Fibroblast of skin of scalp (primary cell): ENCODE measurements at places on chromosomes 11 and 22.

- no peak for DNase-seq
Measured at GRCh38 chr11:134140961-134141490, 72.2 kb downstream of the JAM3 start.

DNA sequence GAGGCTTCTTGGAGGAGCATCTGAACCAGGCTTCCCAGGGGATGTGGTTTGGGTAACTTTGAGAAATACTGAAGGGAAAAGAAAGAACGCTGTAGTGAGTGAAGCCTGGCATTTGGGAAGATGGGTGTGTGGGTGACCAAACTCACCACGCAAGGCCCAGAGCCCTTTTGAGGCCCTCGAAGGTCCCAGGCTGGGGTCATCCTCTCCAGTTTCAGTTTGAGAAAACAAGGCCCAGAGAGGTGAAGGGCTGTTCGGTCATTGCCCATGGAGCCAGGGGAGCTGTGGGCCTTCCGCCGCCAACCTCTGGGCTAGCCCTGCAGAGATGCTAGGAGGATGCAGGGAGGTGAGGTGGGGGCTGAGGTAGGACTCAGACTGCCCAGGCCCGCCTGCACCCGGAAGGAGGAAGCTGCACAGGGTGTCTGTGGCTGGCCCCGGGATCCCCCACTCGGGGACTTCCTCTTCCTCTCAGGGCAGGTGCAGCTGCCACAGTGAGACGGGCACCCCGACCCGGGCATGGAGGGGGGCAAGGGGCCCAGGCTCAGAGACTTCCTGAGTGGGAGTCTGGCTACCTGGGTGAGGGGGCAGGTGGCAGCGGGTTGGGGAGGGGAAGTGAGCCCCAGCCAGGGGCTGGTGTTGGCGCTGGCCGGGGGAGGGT, at the start of gene CCDC88B:
TSS of gene CCDC88B (plus strand) at position 451 of the 655 bp plus-strand sequence. CDS start at position 514, 63 bp downstream.
- DNase-seq = no peak

DNA sequence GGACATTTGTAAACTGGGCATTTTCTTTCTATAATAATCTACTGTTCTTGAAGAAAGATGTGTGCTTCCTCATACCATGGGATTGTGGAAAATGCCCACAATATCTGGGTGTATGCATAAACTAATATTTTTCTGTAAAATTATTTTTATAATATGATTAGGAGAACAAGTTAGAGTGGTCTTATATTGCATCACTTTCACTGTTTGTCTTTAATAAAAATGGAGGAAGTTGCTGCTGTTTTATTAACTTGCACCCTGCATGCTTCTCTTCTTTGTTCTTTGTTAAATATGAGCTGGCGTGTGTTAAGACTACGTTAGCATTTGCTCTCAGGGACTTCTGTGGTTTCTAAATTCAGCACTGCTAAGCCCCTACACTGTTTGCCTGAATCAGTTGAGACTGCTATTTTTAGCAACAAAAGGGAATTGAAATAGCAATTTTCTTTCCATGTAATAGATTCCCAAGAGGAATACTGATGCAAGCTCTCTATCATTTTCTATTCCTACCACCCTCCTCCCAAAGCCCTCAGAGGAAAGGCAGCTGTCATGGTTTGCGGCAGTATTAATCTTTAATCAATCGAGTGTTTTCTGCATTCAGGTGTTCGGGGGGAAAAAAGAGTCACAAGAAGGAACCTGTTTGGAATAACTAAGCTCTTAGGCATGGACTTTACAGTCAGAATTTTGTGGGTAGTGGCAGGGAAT, 56.1 kb downstream of the HSD17B12 start:
- peak; percentile 91 for DNase-seq

DNA sequence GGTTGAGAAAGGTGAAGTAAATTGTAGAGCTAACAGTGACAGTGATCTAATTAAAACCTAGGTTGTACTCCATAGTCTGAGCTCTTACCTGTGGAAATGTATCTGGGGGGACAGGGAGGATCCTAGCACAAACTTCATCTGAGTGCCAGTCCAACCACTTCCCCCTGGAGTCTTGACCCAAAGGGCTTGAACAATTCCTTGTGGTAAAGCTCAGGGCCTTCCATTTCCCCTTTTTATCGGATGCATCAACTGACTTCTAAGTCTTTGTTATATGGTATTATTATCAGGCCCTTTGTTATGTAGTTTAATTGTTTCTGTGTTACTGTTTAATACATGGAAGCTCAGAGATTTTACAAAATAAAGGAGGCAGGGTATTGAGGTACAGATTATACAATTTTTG, 140.2 kb upstream of the SESN3 start:
- DNase-seq = no peak

GRCh38 chr11:68266936-68267880, 4.6 kb downstream of the C11orf24 start:
- DNase-seq = no peak

GRCh38 chr11:129766898-129767604, 48.6 kb upstream of the TMEM45B start:
- peak; percentile 38 for DNase-seq

GRCh38 chr11:48141475-48142122, 75.0 kb upstream of the OR4B1 start:
- DNase-seq = no peak

DNA sequence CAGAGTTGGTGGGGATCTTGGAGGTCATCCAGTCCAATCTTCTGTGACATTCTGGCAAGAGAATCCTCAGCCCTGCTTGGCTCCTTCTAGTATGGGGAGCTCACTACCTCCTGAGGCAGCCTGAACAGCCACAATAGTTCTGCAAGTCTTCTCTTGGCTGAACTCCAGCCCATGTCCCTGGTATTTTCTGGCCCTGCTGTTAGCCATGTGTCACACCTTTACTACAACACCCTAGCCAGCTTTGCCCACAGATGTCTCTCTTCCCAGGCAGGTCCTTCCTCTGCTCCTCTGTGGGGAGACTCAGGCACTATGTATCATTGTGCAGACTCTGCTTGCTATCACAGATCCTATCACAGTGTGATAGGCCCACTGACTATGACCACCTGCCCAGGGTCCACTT, 297.7 kb downstream of the CTTN start:
- DNase-seq = no peak

GRCh38 chr22:35541254-35541748, 670 bp downstream of the RASD2 start:
- no peak for DNase-seq

- DNase-seq = no peak
Measured at GRCh38 chr11:75516886-75517285, 8.9 kb downstream of the GDPD5 start.

- DNase-seq = no peak
Measured at GRCh38 chr11:30504468-30504867, 81.7 kb downstream of the MPPED2 start.

DNA sequence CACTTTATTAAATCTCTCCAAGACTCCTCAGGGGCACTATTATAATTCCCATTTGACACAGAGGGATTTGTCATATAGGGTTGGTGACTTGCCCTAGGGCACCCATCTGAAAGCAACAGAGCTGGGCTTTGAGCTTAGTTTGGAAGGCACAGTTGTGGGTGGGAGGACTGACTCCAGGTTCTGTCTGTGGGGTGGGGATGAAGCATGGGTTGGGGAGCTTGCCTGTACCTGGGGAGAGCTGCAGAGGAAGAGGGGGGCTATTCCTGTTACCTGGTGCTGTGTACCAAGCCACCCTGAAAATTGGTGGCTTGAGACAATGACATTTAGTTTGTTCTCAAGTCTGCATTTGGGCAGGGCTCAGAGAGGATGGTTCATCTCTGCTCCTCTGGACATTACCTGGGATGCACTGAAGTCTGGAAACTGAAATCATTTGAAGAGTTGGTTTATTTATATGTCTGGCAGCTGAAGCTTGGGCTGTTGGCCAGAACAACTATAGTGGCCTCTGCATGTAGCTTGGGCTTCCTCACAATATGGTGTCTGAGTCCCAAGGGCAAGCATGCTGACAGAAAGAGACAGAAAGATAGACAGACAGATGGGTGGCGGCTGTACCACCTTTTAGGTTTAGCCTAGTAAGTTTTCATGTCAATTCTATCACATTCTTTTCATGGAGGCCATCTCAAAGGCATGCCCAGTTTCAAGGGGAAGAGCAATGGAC, 44.9 kb downstream of the LRRC32 start:
- no peak for DNase-seq

DNA sequence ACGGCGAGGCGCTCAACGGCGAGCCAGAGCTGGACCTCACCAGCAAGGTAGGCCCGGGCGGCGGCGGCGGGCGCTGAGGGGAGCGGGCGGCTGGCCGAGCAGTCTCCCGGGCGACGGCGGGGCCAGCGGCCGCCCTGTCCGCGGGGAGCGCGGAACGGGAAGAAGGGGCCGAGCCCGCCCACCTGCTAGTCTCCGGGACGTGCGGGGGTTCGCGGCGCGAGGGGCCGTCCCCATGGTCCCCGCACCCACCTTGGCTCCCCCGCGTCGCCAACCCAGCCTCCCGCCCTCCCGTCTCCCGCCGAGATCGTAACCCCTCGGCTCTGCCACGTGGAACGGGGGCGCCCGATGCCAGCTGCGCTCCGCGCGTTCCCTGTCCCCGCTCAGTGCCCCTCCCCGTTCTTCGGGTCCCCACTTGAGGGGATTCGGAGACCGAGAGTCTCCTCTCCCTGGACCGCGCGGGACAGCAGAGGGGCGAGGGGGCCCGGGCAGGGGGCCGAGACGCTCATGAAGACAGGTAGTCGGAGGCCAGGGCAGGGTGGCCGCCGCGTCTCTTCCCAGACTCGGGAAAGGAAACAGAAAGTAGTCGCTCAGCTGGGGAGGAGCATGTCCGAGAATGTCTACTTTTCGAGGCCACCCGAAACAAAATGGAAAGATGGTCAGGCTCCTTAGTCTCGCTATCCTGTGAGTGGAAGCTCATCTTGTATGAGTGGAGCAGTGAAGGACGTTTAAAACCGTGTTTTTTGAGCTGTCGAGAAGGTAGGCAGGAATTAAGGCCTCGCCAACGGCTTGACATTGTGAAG, 557 bp downstream of the GTPBP1 start:
- DNase-seq = peak; percentile 32

GRCh38 chr11:6474806-6475500, 1.2 kb upstream of the TRIM3 start:
- DNase-seq = no peak

DNA sequence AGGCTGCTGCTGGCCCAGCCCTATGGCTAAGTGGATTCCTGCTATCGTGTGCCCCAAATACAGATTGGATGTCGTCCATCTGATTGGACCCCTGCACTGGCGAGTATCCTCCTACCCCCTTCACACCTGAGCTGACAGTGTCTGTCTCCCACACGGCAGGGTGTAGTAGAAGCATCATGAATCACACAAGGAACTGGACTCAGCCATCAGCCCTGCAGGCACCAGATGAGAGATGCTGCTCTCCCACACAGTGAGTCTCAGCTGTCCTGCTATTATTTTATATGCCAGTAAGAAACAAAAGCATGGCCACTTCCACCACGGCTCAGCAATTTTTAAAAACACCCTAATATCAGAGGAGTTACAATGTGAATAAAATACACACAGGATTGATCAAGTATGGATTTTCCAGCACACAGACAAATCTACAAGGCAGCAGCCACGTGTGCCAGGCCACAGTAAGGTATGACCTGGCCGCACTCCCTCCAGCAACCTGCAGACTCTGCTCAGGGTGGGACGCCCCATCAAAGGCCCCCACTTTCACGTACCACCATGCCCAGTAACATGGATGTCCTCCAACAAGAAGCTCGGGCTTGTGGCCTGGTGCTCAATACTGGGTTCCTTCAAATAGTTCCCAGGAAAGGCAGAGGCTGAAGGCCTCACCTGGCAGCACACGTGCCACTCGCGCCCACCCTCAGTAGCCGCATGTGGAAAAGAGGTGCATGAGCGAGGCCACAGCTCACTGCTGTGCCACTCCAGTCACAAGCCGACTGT, 16.4 kb upstream of the SLC25A1 start:
- no peak for DNase-seq

DNA sequence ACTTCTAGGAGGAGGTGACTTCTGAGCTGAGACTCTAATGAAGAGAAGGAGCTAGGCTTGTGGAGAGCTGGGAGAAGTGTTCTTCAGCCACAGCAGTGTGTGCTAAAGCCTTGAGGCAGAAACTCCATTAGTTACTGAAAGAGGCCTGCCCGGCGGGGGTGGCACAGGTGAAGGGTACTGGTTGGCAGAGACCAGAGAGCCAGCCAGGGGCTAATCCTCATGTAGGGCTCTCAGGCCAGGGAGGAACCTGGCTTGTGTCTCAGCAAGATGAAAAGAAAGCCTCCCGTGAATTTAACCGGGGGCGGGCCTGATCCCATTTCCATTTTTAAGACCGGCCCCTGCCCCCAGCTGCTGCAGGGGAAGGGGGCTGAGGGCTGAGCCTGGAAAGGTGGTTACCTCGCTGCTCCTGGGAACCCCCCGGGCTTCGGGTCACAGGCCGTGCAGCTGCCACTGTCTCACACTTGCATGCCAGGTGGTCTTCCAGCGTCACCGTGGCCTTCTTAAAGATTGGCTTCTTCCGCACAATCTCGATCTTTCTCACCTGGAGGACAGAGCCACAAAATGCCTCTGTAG, 15.0 kb downstream of the PDGFB start:
- no peak for DNase-seq

GRCh38 chr11:115912484-115912945, 408.3 kb upstream of the CADM1 start:
- DNase-seq = peak; percentile 13

DNA sequence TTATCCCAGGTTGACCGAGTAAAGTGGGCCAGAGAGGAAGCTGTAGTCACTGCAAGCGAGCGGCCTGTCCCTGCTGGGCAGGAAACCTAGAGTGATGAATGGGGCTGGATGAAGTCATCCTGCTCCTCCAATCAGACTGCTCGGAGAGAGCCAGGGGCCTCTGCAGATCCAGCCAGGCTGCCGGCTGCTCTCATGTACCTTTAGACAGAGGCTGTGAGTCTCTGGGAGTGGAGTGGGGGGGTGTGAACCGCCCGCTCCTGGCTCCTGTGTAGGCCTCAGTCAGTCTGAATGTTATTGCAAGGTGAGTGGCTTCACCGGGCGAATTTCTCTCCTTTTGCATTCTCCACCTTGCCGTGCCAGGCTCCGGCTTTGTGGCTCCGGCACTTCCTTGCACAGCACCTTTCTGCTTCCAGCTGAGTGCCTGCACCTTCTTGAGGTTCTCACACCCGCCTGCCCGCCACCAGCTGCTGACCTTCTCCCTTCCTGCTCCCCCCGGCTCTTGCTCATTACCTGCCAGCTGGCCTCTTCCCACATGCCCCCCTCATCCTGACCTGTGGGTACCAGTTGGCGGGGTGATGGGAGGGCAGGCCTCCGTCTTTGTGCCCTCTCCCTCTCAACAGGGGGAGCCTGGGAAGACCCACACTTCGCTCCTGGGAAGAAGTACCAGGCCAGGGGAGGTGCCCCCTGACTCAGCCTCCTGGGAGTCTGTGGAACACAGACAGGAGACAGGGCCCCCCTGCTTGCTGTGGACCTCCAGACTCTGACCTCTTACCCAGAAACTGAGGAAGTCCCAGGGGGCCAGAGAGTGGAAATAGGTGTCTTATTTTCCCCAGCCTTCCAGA, 79.9 kb downstream of the GRAMD1B start:
- DNase-seq = peak; percentile 64

DNA sequence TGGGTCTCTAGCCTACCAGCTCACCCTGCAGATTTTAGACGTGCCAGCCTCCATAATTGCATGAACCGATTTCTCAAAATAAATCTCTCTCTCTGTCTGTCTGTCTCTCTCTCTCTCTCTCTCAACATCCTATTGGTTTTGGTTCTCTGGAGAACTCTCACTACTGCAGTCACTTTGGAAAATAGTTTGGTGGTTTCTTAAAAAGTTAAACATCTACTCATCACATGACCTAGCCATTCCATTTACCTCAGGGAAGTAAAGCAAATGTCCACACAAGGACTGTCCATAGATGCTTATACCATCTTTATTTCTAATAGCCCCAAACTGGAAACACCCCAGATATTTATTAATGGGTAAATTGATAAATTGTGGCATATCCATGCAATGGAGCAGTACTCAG, 119.5 kb downstream of the SNX19 start:
- no peak for DNase-seq
